ENCODE measurements at places on chromosomes 6 and 20.
A peak's percentile ranks its signal among the peaks of the same experiment; 100 is the strongest.

DNA sequence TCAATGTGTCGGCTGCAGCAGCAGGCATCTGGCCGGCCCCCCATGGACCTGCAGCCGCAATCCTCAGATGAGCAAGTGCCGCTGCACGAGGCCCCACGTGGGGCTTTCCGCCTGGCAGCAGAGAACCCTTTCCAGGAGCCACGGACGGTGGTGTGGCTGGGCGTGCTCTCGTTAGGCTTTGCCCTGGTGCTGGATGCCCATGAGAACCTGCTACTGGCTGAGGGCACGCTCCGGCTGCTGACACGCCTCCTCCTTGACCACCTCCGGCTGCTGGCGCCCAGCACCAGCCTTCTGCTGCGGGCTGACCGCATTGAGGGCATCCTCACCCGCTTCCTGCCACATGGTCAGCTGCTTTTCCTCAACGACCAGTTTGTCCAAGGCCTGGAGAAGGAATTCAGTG, 3.5 kb downstream of the AP5S1 start:
- no peak for DNase-seq

GRCh38 chr6:70107852-70108629, 194.8 kb downstream of the COL9A1 start:
- no peak for DNase-seq

DNA sequence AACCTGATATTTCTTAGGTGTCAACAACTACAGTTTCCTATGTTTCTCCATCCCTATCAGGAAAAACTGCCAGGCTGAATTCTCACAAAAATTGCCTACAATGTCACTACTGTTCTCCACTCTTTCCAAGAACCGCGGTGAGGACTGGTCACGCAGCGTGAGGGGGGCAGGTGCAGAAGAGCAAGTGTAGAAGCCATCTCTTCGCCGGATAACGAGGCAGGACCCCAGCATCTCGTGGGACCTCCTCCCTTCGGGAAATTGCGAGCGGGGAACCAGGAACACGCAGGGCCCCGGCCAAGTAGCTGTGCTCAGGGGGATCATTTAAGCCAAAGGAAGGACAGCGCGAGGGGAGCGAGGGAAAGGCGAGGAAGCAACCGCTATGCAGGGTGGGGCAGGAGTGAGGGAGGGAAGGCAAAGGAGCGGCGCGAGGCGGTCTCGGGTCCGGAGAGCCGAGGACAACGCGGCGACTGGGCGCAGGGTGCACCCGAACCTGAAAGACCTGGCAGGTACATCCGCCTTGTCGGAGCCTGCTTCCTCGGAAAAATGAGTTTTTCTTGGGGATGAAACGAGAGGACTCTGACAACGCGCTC, 559 bp downstream of the APMAP start:
- no peak for DNase-seq

- DNase-seq: no peak
Measured at GRCh38 chr20:15564981-15565380, 1008.3 kb downstream of the KIF16B start.

- DNase-seq: no peak
Measured at GRCh38 chr20:44549123-44549522, 27.3 kb upstream of the SERINC3 start.

DNA sequence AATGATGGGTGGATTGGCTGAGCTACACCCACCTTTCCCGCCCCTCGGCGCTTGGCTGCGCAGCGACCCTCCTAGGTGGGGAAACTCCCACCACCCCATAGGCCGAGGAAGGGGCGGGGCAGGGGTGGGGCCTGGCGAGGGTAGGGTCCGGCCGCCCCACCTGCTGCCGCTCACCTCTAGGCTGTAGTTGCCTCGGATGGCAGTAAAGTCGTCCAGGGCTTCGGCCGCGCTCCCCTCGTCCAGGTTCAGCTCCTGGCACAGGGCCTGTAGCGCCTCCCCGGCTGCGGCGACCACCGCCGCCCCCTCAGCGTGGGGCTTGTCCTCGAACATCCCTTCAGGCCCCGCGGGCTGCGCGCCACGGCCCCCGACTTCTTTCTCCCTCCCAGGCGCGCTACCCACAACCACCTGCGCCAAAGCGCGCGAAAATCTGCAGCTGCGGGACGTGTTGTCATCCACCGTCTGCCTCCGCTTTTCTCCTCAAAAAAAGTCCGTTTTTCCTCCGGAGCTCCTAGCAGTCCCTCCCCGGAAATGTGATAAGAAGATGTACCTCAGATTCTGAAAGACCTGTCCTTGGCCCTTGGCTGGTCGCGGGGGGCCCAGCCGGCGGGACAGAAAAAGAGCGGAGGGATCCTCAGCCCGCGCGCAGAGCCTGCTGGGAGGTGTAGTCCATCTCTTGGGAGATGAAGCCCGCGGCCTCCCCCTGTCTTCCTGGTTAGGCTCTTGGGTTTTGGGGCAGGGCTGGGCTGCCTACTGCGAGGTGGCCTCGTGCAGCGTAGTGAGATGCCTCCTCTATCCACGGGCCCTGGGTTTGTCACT, at the start of gene RBL1:
RBL1 (minus strand) TSS at position 399 of the 816 bp plus-strand sequence; CDS start at position 330, 69 bp downstream.
- peak; percentile 64 for DNase-seq

- DNase-seq: no peak
Measured at GRCh38 chr6:30688569-30688968, 2.1 kb upstream of the PPP1R18 start.

- no peak for DNase-seq
Measured at GRCh38 chr6:13923527-13924145, 1.1 kb upstream of the RNF182 start.

- no peak for DNase-seq
Measured at GRCh38 chr6:105988812-105989577, 97.1 kb upstream of the PRDM1 start.

GRCh38 chr6:14025160-14025559, 92.4 kb upstream of the CD83 start:
- no peak for DNase-seq

GRCh38 chr6:129194306-129194941, 311.5 kb downstream of the LAMA2 start:
- DNase-seq: no peak

- DNase-seq: no peak
Measured at GRCh38 chr6:50889935-50890334, 71.3 kb downstream of the TFAP2B start.

- no peak for DNase-seq
Measured at GRCh38 chr6:132648356-132648755, 10.6 kb downstream of the TAAR1 start.

GRCh38 chr6:15969236-15969778, 159.6 kb upstream of the MYLIP start:
- no peak for DNase-seq

- no peak for DNase-seq
Measured at GRCh38 chr6:158255275-158255988, 56.8 kb upstream of the TULP4 start.

- no peak for DNase-seq
Measured at GRCh38 chr20:12824328-12825225, 184.2 kb upstream of the SPTLC3 start.

- DNase-seq: no peak
Measured at GRCh38 chr6:159578629-159579028, 114.4 kb downstream of the SOD2 start.

- no peak for DNase-seq
Measured at GRCh38 chr6:82976179-82976578, 89.5 kb downstream of the UBE3D start.

- no peak for DNase-seq
Measured at GRCh38 chr6:24933868-24934401, 1.8 kb downstream of the RIPOR2 start.

- no peak for DNase-seq
Measured at GRCh38 chr6:111032484-111033140, 50.8 kb downstream of the RPF2 start.

DNA sequence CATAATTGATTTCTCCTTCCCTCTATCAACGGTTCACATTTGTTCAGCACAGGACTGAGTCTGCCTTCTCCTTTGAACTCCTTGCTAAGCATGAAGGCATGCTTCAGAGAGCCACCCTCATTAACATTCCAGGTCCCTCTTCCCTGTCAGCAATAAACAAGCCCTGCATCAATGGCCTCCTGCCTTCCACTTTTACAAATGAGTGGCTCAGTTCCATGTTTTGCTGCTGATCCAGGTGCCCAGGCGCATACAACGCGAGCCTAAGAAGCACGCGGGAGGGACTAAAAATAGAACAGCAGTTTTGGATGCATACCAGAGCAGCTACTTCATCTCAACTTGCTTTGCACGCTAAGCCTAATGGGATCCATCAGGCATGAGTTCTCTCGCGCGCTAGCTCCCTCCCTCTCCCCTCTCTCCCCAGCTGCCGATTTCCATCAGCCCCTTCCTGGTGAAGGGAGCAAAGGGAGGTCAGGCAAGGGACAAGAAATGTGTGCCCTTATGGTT, 53.4 kb downstream of the TRAF3IP2 start:
- no peak for DNase-seq

GRCh38 chr6:137894779-137895385, 27.8 kb downstream of the TNFAIP3 start:
- DNase-seq: no peak

- no peak for DNase-seq
Measured at GRCh38 chr6:167077241-167077932, 45.5 kb upstream of the CCR6 start.

DNA sequence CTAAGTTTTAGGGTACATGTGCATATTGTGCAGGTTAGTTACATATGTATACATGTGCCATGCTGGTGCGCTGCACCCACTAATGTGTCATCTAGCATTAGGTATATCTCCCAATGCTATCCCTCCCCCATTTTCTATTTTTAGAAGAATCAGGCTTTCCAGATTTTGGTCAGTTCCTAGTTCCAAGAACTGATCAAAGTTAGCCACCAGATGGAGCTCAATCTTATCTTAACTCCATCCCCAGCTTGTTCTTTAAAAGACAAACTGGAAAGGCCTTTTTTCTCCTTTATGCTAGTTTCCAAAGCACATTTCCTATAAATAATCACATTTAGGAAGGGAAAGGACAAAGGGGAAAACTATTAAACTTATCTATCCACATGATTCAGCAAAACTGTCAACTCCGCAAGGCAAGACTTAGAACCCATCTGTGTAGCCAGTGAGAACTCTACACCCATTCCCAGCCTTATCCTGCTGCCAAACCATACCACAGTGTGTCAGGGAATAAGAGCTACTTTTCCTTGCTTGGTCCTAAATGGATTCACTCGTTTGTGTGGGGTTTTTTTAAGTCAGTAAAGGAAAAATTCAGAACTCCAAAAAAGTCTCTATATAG, 22.8 kb upstream of the KHDC1 start:
- no peak for DNase-seq

DNA sequence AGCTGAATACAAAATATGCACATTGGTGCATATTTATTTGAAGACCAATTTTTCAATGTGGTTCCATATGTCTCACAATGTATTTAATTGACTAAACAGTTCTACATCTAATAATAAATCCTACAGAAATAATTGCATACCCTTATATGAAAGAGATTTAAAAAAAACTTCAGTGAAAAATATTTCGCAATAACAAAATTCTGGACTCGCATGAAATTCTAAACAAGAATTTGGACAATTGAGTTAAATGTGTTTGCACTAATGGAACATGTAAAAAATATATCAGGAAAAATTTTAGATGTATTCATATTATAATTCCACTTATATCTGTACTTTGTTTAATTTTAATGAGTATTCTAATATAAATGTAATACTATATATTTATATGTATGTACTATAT, 1003.1 kb downstream of the EYS start:
- no peak for DNase-seq

GRCh38 chr20:3371754-3372153, 35.7 kb downstream of the DNAAF9 start:
- no peak for DNase-seq

GRCh38 chr20:10660661-10661060, 13.1 kb downstream of the JAG1 start:
- no peak for DNase-seq

DNA sequence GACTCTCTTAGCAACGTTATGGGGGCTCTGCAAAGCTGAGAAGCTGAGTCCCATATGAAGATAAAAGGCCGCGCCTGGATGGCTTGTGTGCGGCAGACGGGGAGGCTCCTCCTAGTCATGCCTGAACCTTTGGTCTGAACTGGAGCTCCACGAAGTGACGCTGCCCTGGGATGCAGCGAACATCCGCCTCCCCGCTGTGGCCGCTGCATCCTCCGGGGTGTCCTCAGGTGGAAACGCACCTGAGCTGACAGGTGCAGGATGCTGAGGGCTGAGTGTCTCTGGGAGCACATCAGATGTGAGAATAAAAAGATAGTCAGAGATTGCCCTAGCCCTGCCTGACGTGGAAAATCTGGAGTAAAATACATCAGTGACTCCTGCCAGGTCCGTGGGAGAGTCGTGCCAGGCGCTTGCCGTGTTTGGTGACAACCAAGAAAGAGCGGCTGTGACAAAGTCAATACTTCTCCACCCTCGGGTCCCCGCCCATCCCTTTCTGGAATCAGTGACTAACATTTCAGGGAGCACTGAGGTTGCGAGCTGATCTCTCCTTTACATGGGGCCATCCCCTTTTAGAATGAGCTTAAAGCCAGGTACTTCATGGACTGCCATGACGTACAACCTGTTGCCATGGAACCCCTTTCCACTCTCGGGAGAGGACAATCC, 162.8 kb upstream of the AFDN start:
- no peak for DNase-seq

GRCh38 chr20:62087227-62087626, 21.5 kb upstream of the TAF4 start:
- DNase-seq: no peak

GRCh38 chr20:21510414-21511384, 3.2 kb downstream of the NKX2-2 start:
- no peak for DNase-seq

DNA sequence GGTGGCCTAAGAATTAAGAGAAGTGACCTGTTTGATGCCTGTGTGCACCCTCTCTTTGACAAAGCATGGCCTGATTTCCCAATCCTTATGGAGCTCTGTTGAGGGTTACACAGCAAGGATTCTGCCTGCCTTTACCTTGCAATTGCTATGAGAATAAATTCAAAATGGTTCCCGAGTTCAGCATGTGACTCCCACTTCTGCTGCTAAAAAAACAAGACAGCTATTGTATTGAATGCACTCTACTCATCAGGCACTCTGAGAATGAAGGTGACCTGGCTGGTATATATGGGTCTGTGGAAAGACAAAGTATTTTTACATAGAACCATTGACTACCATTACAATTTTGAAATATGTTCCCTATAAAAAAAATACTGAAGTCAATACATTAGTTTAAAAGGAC, 190.3 kb downstream of the ATXN1 start:
- DNase-seq: no peak

DNA sequence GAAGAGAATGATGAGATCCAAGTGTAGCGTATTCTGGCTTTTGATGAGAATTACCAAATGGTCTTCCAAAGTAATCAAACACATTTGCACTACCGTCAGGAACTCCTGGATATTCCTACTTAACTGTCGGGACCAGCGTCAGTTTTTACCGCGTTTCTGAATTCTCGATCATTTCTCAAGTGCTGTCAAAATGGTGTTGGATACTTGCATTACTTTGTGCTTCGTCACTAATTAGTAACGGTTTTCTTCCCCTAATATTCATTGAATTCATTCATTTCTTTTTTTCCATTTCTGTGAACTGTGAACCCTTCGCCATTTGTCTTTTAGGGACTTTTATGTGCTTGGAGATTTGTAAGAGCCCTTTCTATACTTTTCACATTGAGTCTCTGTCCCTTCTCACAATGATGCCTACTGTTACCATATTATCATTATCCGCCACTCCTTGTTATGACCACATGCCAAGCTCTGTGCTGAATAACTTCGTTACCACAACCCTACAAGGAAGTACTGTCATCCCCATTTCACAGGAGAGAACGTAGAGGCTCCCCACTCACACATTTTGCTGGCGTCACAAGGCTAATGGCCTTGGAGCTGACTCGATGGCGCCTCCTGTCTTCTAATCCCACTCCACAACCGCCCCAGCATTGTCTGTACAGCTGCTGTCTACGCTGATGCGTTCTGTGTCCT, 74.2 kb upstream of the QKI start:
- no peak for DNase-seq

GRCh38 chr20:19465536-19465935, 253.1 kb downstream of the SLC24A3 start:
- no peak for DNase-seq

GRCh38 chr6:19408331-19408730, 428.8 kb upstream of the ID4 start:
- DNase-seq: no peak
